ENCODE measurements at places on chromosomes 12 and 14.

GRCh38 chr12:65649126-65649525 lies 175.2 kb upstream of the HMGA2 start:
- no peak for DNase-seq

- no peak for DNase-seq
Measured at GRCh38 chr12:131122631-131123030, 168.9 kb downstream of the ADGRD1 start.

DNA sequence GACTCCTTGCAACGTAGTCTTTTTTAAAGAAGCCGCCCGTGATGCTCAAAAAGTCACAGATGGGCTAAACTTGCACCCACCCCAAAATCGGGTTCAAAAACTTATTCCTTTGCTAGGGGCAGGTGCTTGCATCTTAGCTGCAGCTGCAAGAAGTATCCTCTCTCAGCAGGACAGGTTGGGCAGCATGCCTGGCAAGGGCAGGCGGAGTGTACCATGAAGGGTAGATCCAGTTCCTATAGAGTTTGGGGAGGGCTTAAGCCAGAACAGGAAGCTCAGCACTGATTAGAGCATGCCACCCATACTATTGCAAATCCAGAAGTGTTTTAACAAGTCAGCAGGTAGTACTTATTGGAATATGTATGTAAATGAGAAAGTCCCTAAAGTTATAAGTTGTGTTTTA lies 48.7 kb downstream of the CPM start:
- no peak for DNase-seq

GRCh38 chr14:79660053-79660939 lies 551.0 kb downstream of the DIO2 start:
- DNase-seq, result no peak

DNA sequence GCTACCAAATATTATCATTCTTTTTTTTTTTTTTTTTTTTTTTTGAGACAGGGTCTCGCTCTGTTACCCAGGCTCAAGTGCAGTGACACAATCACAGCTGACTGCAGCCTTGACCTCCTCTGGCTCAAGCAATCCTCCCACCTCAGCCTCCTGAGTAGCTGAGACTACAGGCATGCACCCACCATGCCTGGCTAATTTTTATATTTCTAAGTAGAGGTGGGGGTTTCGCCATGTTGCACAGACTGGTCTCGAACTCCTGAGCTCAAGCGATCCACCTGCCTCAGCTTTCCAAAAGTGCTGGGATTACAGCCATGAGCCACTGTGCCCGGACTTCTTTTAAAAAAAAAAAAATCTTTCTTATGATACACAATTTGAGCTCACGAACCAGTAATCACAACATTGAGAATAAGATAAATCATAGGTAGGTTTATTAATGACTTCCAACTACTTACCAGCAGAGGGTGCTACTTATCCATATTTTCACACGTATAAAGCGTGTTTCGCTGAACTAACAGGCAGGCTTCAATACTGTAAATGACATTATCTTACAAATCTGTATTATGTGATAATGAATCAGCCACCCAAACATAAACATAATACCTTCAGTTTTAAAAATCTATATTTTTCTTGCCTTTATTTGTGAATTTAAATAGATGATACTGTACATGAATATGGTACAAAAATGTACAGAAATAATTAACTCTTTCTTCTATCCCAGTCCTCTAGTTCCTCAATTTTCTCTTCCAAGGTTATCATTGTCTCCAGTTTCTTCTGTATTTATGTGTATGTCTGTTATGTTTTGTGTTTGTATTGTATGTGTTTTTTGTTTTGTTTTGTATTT lies 42.5 kb upstream of the BCAT1 start:
- DNase-seq, result no peak

DNA sequence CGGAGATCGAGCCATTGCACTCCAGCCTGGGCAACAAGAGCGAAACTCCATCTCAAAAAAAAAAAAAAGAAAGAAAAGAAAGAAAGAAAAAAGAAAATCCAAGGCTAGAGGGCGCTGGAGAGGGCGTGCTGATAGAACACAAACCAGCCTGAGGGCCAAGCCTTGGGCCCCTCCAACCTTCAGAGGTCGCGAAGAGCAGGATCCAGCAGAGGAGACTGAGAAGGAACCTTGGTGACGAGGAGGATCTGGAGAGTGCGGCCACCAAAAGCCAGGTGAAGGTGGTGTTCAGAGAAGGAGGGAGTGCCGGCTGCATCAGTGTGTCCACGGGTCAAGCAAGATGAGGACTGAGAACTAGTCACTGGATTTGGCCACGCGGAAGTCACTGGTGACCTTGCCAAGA lies 4.1 kb upstream of the DYNC1H1 start:
- DNase-seq, result no peak

DNA sequence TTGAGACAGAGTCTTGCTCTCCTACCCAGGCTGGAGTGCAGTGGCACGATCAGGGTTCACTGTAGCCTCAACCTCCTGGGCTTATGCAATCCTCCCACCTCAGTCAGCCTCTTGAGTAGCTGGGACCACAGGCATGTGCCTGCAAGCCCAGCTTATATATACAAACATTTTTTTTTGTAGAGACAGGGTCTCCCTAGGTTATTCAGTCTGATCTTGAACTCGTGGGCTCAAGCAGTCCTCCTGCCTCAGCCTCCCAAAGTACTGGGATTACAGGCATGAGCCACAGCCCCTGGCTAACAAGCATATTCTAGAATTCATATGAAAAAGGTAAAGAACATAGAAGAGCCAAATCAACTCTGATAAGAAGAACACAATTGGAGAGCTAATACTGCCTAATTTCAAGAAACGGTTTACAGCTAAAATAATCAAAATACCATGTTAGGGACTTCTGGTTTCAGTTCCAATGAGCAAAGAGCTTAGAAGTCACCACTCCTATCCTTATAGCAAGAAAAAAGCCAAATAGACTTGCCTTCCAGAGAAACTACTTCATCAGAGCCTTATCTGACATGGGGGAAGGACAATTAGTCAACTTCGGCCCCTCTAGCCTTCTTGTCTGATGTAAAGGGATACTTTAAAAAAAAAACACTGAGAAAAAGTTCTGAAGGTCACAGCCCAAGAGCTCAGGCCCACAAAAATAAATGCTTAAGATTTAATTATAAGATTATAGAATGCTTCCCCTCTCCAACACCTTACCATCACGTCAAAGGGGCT lies 37.6 kb downstream of the TMEM116 start:
- no peak for DNase-seq

- DNase-seq, result no peak
Measured at GRCh38 chr12:2411616-2412304, 359.0 kb downstream of the CACNA1C start.

DNA sequence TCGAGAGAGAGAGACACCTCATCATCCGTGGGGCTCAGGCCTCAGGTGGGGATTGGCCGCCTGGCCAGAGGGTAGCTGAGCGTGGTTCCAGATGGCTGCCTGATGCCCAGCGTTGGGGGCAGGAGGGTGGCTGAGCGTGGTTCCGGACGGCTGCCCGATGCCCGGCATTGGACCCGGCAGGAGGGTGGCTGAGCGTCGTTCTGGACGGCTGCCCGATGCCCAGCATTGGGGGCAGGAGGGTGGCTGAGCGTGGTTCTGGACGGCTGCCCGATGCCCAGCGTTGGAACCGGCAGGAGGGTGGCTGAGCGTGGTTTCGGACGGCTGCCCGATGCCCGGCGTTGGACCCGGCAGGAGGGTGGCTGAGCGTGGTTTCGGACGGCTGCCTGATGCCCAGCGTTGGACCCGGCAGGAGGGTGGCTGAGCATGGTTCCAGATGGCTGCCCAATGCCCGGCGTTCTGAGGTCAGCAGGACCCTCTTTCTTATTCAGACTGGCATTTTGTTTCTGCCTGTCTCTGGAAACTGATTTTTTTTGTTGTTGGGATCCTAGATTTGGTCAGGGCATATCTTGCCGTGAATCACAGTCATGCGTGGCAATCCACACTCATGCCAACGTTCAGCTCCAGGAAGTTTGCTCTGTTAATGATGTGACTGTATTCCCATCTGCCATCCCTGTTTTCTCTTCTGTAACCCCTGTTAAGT lies 40.7 kb downstream of the GALNT9 start:
- DNase-seq, result no peak

DNA sequence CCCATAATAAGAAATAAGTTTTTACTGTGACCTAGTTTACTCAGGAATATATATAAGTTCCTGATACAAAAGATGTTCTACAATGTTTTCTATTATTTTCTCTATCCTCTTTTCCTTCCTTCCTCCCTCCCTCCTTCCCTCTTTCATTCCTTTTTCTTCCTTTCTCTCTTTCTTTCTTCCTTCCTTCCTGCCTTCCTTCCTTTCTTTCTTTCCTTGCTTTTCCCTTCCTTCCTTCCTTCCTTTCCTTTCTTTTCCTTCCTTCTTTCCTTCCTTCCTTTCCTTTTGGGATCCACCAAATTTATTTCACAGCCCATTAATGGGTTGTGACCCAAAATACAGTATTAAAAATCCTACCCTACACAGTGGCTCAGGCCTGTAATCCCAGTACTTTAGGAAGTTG lies 3.9 kb upstream of the VDR start:
- DNase-seq, result no peak

DNA sequence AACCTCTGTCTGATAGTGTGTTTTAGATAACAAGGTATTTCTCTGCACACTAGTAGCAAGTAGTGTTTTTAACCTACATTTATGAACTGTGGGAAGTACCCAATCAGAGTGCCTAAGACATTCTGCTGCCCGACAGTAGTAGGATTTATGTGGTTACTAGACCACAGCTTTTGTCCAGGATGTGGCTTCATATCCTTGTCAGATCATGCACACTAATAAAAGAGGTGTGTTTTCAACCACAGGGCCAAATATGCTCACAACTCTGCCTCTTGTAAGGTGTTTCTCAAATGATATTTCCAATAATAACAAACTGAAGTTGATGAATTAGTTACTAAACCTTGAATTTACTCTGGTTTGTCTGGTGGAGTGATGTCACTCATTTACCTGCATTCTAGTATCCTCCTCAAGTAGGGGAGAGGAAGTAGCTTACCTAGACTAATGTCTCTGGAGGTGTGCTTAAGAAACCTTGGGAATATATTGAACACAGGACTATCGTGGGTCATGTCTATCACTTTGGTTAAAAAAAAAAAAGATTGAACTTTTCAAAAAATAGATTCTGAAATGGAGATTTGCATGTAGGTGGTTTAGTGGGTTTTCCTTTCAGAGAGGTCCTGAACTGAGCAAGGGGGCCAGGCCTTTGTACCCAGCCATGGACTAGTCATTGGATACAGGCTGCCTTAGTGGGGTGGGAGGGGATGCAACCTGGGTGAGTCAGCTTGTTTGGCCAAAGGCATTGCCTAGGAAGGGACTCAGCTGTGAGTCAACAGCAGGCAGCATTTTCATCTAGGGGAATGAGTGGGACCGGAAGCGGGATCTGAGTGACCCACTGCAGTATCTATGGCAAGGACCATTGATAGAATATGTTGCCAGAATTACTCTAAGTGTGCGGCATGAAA lies 14.1 kb downstream of the FBXW8 start:
- DNase-seq, result no peak

- DNase-seq, result no peak
Measured at GRCh38 chr12:29782871-29783772, 620 bp downstream of the TMTC1 start.

GRCh38 chr12:64610660-64611340 lies 505 bp downstream of the RASSF3 start:
- DNase-seq, result peak; percentile 55

DNA sequence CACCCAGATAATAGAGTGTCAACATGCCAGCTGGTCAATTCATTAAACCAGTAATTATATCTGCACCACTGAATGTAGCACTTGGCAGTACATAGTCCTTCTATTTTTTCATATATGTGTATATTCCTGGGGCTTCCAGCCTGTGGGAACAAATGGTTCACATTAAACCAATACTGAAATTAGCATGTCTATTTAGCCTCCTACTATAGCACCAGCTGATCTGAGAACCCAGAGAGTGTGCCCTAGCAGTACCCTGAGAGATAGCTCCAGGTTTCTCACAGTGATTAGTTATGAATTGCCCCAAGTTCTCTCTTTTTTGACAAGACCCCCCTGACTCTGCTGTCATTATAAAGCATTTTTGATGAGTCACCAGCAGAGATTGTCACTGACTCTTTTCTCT lies 1097.3 kb upstream of the FLRT2 start:
- DNase-seq, result no peak

DNA sequence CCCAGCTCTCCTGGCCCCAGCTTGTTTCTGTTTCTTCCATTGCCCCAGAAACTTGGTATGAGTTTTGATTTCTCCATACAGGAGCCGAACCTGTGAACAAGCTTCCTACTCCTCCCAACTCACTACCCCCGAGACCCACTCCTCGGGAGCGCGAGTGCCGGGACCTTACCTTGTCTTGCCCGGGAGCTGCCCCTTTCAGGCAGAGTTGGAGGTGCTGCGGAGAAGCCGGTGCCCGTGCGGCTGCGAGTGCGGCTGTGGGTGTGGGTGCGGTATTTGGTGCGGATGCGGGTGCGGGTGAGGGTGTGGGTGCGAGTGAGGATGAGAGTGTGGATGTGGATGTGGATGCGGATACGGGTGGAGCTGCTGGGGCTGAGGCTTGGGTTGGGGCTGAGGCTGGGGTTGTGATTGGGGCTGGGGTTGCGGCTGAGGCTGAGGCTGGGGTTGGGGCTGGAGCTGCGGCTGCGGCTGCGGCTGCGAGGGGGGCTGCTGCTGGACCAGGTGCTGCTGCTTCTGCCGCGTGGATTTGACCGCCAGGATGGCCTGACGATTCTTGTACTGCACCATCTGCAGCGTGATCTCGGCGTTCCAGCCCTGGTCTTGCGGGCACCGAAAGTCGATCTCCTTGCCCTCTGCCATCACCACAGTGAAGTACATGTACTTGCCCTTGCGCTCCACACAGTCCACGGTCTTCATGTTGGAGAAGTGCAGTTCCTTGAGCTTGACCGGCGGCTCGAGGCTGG lies 1.1 kb downstream of the PHLDA1 start:
- DNase-seq, result peak; percentile 30

- DNase-seq, result peak; percentile 51
Measured at GRCh38 chr14:24171422-24172260, at the start of gene REC8. Gene REC8, plus strand, starts transcription at chr14:24172080. Its CDS starts 473 bp downstream, at chr14:24172553.

- no peak for DNase-seq
Measured at GRCh38 chr12:53808023-53808705, 56.4 kb upstream of the CISTR start.

- no peak for DNase-seq
Measured at GRCh38 chr14:49303946-49304516, 282.1 kb downstream of the RPS29 start.

- DNase-seq, result no peak
Measured at GRCh38 chr12:50104417-50105366, 884 bp downstream of the GPD1 start.

- no peak for DNase-seq
Measured at GRCh38 chr14:90883782-90884181, 67.6 kb upstream of the TTC7B start.

All from activated CD4-positive, alpha-beta T cell treated with anti-CD3 and anti-CD28 coated beads for 1 hour (primary cell).